ENCODE measurements at places on chromosomes 1 and 21. TPM values are rescaled to one million over a fixed set of nuclear protein-coding genes. Genes with fewer than 3 reads are reported as not detected.

The LCE3E gene
- total RNA-seq: not detected

The GLMP gene
- total RNA-seq: 93.5 TPM

The OR2L5 gene
- total RNA-seq: not detected

The NEK2 gene
- 0.26 TPM for total RNA-seq

The PRKAA2 gene
- 7.1 TPM for total RNA-seq

The CELA2B gene
- not detected for total RNA-seq

The ZNF687 gene
- total RNA-seq: 8.2 TPM

The GIPC2 gene
- 0.50 TPM for total RNA-seq

The GBP4 gene
- 0.77 TPM for total RNA-seq

The CIART gene
- 5.1 TPM for total RNA-seq

The TUT4 gene
- 37.5 TPM for total RNA-seq

The CENPF gene
- total RNA-seq: 2.3 TPM

The PDZK1 gene
- 1.5 TPM for total RNA-seq

The IL20 gene
- total RNA-seq: not detected

The RXFP4 gene
- not detected for total RNA-seq

Measured in fibroblast of lung (primary cell).